Stimulated activated CD4-positive, alpha-beta T cell treated with anti-CD3 and anti-CD28 coated beads, Interleukin-12 subunit alpha, Interleukin-12 subunit beta, amount 100 ng/mL, for 24 hours (primary cell): ENCODE measurements at places on chromosomes 2 and 18.

- DNase-seq, result no peak
Observed at GRCh38 chr2:180979749-180980105, 678 bp upstream of the UBE2E3 start.

DNA sequence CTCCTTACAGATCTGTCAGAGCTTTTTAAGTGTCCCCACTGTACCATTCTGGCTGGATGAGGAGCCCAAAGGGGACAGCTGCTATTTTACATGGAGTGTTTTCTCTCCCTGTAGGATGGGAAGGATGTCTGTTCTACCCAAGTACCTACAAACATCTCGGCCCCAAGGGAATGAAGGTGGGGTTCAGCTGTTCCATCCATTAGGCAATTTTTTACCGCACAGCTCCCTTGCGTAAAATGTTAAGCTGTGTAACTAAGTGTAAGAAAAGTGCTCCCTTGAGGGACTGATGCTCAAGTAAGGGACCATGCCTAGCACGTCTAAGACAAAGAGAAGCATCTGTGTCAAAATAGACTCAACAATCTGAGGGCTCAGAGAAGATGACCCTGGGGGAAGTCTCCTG, 180.3 kb downstream of the MYO5B start:
- DNase-seq, result no peak

- no peak for DNase-seq
Observed at GRCh38 chr2:64732146-64732545, 78.4 kb upstream of the SERTAD2 start.

DNA sequence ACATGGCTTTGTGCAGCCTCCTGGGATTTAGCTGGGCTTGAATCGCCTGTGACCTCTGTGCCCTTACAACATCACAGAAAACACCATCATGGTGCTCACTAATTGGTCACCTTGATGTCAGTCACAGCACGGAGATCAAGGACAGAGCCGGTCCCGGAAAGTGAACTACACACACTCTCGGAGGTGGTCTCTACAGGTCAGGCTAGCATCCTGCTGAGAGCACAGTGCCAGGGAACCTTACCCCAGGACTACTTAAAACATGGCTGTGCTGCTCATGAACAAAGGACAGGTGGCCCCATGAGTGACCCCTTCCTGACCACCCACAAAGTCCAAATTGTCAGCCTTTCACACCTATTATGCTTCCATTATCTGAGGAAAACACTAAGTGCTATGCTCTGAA, 1782.1 kb upstream of the CELF4 start:
- DNase-seq, result no peak

DNA sequence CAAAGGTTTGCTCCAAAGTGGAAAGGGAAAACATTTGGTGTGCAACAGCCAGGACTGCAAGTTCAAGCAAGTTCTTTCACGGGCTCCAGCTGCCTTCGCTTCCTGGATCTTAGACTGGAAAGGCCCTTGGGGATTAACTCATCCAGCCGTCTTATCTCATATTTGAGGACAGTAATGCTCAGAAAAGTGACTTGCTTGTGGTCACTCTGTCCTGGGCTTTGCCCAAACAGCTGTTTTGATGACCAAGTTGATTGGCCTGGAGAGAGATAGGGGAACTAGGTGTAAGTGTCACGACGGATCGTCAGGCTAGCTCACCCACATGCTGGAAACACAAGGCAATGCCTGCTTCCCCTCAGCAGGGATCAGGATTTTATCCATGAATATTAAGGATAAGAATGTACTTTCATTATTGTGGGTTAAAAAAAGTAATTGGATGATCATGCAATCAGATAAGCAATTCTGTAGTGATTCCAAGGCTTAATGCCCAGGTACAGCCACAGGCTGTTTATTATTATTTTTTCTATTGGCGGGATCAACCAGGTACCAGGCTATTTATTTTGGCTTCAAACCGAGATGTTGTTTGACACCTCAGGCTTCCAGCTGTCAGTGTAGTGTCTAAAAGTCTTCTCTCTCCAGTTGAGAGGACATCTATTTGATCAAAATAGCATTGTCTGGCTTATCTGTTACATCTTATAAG, 162.5 kb upstream of the EPAS1 start:
- DNase-seq, result no peak

DNA sequence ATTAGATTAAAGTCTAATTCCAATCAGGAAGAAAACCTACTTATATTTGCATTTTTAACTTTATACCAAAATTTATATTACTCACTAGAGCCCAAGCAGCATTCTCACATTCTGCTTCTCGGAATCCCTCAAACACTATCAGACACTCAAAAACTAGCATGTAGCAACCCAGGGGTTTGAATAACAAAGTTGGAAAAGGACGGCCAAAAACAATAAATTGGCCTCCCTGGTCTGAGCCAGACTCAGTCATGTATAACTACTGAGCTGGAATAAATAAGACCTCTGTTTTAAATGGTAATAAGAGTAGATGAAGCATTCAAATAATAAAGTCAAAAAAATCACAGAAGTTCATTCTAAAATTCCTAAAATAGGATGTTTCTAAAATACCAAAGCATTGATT, 290.9 kb downstream of the IRS1 start:
- DNase-seq, result no peak

- DNase-seq, result no peak
Observed at GRCh38 chr2:197677056-197677455, 1.7 kb upstream of the RFTN2 start.

DNA sequence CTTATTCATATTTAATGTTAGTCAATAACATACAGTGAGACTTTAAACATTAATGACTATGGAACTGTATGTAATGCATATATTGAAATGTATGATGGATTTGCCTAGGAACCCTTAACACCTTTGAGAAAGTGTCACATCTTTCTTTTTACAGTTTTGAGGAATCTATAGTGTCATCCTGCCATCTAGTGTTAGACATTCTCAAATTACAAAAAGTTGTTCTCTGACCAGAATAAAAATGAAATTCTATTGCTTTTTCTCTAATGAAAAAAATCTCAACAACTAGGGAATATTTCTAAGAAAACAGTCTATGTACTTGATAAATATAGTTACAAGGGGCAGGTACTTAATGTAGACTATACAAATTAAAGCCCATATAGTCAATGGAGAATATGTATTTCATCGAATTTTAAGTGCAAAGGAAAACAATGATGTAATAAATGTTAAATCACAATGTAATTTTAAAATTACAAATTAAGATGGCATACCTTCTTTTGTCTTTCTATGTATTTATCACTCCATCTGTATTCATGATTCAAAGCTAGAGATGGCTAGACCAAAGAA, 5.1 kb upstream of the CALCRL start:
- no peak for DNase-seq

GRCh38 chr2:209936106-209936666, 66.3 kb upstream of the RPE start:
- DNase-seq, result no peak
